ENCODE measurements at places on chromosomes 3 and 15.

- DNase-seq: no peak
These were observed 12.4 kb upstream of the SEC62 start for GRCh38 chr3:169954142-169954756.

DNA sequence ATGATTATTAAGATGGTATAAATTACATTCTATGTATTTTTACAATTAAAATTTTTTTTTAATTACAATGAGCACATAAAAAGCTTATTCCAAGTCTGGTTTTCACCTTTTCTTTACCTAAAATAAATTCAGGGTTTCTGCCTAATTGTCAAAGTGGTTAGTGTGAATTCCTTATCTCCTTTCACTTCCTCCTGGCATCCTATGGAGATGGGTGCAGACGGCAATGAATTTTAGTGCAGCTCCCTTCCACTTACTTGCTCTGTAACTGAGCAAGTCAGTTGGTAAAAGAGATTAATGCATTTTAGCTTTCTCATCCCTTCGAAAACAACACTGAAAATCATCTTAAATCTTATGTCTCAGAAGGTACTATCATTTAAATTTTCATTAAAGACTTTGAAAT is 13.1 kb downstream of the HDGFL3 start:
- no peak for DNase-seq

GRCh38 chr3:14849638-14850230 is 31.0 kb downstream of the FGD5 start:
- no peak for DNase-seq

- DNase-seq: no peak
These were observed 184.8 kb upstream of the P2RY1 start for GRCh38 chr3:152650177-152650576.

DNA sequence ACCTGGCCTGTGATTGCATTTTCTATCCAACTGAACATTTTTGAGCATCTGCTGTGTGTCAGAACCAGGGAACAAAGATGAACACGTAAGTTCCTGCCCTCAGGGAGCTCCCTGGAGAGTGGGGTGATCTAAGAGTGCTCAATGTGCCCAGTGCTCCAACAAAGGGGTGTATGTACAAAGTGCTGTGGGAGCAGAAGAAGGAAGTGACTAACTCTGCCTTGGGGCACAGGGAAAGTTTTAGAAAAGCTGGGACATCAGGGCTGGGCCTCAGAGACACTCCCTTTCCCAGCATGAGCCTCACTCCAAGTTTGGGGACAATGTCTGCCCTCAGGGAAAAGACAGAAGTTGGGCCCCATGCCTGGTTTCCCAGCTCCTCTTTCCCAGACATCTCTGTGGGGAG is 27.6 kb upstream of the BNC1 start:
- DNase-seq: no peak

GRCh38 chr3:99599894-99600293 is 38.5 kb upstream of the COL8A1 start:
- DNase-seq: no peak

DNA sequence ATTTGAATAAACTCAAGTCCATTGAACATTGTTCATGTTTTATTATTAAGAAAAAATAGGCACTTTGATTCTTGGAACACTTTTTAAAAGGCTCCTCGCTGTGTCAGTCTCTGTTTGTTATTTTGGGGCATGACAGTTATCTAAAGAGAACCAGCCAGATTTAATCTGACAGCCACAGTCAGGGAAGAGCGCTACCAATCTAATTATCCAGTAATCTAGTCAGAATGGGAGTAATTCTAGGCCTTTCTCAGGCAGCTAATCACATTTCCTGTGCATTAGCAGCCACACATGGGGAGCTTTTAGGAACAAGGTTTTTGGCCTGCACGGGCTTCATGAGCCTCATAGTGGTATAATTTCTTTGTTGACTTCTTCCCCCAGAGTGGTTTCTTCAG is 362.2 kb downstream of the RBMS3 start:
- DNase-seq: no peak

GRCh38 chr15:70714565-70714964 is 48.8 kb downstream of the UACA start:
- DNase-seq: no peak

GRCh38 chr3:14492948-14493881 is 46.9 kb downstream of the GRIP2 start:
- no peak for DNase-seq

GRCh38 chr15:58357529-58358476 is 74.0 kb upstream of the LIPC start:
- DNase-seq: no peak

- DNase-seq: no peak
These were observed 1164.2 kb downstream of the NSUN3 start for GRCh38 chr3:95227092-95227491.

DNA sequence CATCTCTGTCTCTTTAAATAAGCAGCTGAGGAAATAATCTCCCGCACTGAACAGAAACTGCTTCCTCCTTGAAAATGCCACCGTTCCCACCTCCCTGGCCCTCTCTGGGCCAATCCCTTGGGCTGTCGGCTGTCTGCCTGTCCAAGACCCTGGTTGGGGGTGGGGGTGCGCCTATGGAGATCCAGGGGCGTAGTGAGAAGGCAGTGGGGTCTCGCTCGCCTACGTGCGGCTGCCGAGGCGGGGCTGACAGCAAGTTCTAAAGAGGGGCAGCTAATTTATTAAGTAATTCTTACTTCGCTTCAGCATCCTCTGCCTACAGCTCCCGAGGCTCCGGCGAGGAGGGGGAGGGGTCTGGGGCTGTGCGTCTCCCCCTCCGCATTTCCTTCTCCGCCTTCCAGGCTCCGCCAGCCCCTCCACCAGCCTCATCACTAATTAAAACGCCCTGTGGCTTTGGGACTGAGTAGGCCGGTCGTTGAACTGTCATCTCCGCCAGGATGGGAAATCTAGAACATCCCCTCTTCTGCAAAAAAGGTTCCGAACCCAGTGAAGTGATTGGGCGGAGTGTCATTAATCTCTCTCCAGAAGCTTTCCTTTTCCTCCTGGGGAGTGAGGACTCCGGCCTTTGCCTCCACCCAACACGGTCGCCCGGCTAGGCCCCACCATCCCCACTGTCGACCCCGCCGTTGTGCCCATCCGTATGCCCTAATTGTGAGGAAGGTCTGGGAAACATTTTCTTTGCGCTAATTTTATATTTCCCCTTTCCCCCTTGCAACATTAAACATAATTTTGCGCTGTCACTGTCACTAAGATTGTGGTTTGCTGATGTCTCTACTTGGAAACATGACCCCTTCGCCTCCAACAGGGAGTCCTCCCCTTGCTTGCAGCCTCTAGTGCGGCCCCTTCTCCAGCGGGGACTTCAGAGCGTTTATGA is 16.9 kb downstream of the NR2F2 start:
- DNase-seq: no peak

DNA sequence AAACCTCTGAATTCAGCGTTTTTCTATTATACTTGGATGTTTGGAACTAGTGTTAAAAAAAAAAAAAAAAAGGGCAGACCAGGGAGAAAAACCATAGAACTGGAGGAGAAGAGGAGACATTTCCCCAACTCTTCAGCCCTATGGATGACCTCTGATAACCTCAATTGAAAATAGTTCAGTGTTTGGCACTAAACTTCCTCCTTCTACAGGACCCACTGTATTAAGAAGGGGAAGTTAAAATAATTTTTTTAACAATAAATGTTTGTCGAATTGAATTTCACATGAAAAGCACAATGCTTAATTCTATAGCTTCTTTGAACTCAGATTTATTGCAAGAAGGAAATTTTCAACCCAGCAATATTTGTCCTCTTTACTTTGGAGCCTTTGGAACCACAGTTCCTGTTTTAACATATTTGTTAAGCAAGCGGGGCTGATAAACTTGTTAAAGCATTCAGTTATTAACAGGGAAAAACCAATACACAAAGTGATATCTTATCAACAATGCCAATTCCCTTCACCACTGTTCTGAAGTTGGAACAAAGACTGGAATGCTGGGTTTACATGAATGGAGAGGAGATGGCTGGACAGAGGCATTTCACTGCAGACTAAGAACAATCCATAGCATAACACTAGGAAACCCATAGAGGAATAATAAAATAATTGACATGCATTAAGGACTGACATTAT is 3.1 kb upstream of the A4GNT start:
- DNase-seq: no peak

DNA sequence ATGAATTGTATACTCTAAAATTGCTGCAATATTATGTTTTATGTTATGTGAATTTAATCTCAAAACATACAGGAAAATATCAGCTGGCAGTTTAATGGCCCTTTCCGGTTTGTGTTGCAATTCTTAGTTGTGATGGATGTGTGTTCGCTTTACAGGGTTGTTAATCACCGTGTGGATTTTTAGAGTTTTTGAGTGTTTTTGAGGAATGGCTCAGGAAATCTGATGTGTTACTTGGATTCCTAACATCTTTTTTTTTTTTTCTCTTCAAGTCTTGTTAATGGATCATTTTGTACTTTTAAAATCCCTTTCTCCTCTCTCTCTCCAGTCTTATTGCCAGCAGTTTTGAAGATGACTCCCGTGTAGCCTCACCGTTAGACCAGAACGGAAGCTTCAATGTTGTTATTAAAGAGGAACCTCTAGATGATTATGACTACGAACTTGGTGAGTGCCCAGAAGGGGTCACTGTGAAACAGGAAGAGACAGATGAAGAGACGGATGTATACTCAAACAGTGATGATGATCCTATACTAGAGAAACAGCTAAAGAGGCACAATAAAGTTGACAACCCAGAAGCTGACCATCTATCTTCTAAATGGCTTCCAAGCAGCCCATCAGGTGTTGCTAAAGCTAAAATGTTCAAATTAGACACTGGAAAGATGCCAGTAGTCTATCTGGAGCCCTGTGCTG is 35.7 kb downstream of the MGA start:
- no peak for DNase-seq

- DNase-seq: no peak
These were observed 208.6 kb upstream of the PFN2 start for GRCh38 chr3:150179330-150179729.

GRCh38 chr3:147963711-147964110 is 554.5 kb downstream of the ZIC1 start:
- no peak for DNase-seq
